Epithelial cell of alveolus of lung (primary cell): ENCODE measurements at places on chromosomes 2 and 18. TPM values are rescaled to one million over a fixed set of nuclear protein-coding genes. Genes with fewer than 3 reads are reported as not detected.

FAP gene
- 15.5 and 118 TPM in 2 replicates for total RNA-seq

GAREM1 gene
- total RNA-seq = 5.7 and 6.2 TPM in 2 replicates

SH3BP4 gene
- 47.0 and 114 TPM in 2 replicates for total RNA-seq

MYL1 gene
- total RNA-seq = 6.1 TPM in 1 of 2 replicates, not detected in the other

UGT1A8 gene
- total RNA-seq = not detected in 2 replicates

SOWAHC gene
- total RNA-seq = 5.1 and 16.3 TPM in 2 replicates

DTNB gene
- total RNA-seq = 2.8 and 4.2 TPM in 2 replicates

POU3F3 gene
- total RNA-seq = 0.39 TPM in 1 of 2 replicates, not detected in the other

TRIM43 gene
- not detected in 2 replicates for total RNA-seq

SERPINB3 gene
- total RNA-seq = under 0.01 TPM in 1 of 2 replicates, not detected in the other

SCN7A gene
- total RNA-seq = 3.5 and 5.2 TPM in 2 replicates

LYG2 gene
- not detected in 2 replicates for total RNA-seq

FOXI3 gene
- total RNA-seq = not detected in 2 replicates

IDH1 gene
- 82.6 and 142 TPM in 2 replicates for total RNA-seq

CKAP2L gene
- total RNA-seq = 5.6 and 19.4 TPM in 2 replicates

PPP3R1 gene
- 29.9 and 36.5 TPM in 2 replicates for total RNA-seq

HNRNPLL gene
- 35.6 and 44.3 TPM in 2 replicates for total RNA-seq

GPBAR1 gene
- total RNA-seq = 0.26 and 0.88 TPM in 2 replicates

EFHD1 gene
- total RNA-seq = 0.40 and 2.2 TPM in 2 replicates

SCN2A gene
- 0.08 and 0.26 TPM in 2 replicates for total RNA-seq

PCARE gene
- not detected in 2 replicates for total RNA-seq

ESPNL gene
- total RNA-seq = 0.39 and 2.9 TPM in 2 replicates

AQP12B gene
- total RNA-seq = not detected in 2 replicates

CCDC148 gene
- under 0.01 TPM in 1 of 2 replicates, not detected in the other for total RNA-seq

C2orf66 gene
- total RNA-seq = 0.24 TPM in 1 of 2 replicates, not detected in the other

MARCO gene
- total RNA-seq = not detected in 2 replicates

ADGRF3 gene
- total RNA-seq = not detected in 2 replicates
